T-cell (primary cell): ENCODE measurements at places on chromosomes 1 and 21.

DNA sequence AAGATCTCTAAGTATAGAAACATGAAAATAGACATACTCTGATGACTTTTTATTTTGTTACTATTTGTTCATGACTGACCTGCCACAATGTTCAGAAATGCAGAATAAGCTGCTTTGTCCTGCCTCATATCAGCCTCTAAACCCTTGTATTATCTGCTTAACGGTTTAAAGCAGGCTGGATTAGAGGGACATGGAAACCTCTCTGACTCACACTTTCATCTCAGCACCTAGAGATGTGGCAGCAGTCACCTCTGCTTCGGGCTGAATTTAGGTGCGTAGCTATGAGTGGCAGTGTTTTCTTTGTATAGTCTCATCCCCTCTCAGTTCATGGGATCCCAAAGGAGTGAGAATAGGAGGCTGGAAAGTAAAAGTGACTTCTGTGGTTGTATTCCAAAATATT is 255.4 kb downstream of the RGS7 start:
- no peak for DNase-seq

GRCh38 chr1:29801561-29801973 is 565.2 kb downstream of the PTPRU start:
- DNase-seq: no peak

DNA sequence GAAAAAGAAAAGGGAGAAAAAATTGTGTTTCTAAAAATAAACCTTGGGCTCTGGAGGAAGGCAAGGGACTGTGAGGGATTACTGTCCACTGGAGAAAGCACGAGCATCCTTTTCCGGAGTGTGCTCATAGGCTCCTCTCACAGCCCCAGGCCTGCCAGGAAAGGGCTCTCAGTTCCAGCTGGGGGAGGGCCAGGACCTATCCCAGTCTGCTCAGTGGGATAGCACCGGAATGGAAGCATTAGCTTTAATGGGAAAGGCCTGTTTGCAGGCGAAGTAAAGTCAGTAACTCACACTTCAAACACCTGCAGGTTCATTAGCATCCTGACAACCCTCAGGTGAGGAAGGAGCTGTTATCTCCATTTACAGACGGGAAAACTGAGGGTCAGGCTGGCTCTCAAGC is 113.9 kb upstream of the USP24 start:
- DNase-seq: no peak

- no peak for DNase-seq
Observed at GRCh38 chr1:1204998-1205768, 1.2 kb downstream of the TNFRSF18 start.

DNA sequence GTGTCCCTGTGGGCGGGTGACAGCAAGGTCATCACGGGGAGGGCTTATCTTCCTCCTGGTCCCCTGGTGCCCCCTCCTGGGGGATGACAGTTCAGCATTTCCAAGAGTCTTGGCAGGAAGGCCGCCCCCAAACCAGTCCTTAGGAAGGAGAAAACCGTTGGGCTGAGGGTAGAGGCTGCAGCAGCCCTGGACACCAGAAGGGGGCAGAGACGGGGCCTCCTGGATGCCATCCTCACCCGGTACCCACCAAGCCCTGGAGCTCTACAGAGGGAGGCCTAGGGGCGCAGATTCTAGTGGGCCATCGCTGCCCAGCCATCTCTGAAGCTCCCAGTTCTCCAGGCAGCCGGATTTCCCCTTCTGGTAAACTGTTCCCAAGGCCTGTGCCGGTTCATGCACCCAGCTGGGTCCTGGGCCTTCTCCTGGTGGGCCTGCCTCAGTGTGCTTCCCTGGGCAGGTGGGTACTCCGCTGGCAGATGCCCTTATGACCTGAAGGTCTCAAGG is 14.8 kb upstream of the ZNF669 start:
- DNase-seq: no peak

- peak; percentile 38 for DNase-seq
Observed at GRCh38 chr1:185338719-185339622, 21.9 kb upstream of the IVNS1ABP start.

DNA sequence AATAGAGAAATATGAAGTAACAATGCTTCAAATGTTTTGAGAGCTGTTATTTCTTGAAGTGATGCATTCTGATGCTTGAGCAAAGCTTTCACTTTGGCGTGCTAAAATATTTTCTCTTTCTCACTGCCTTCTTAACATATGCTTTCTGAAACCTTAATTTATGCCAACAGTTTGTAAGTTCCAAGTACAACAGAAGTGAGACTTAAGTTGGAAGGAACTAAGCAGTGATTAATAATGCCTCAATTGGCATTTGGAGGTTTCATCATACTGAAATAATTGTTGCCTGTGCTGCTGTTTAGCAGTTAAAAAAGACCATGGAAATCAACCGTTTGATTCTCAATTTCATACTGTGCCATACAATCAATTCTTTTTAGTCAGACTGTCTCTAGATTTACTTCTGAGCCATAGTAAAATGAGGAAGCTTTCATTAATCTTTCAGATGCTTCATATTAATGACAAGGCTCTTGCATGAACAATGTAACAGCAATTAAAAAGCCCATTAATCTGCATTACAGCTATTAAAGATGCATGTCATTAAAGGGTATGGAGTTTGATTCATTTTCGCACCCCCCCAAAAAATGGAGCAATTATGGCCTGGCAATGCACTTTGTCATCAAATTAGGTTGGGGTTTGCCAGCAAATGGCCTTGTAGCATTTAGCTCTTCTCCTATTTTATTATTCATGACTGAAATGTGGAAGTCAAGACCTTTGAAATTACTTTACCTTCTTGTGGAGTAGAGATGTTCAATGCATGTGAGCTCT is 375.3 kb downstream of the USH2A start:
- DNase-seq: no peak

DNA sequence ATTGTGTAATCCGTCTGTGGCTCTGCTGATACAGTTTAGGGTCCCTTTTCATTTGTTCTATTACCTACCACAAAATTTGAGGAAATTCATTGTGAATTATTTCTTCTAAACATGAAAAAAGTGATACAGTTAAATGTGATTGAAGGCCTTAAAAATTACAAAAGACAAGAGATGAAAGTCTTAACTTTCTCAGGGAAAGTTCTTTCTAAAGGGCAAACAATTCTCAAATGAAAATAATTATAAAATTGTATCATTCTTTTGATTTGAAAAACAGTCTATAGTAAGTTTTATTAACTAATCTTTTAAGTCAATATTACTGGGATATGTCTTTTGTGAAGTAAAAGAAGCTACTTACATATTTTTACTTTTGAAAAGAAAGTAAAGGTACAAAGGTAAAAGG is 57.4 kb upstream of the SCYL3 start:
- DNase-seq: no peak
